A673 (cell line): ENCODE measurements at places on chromosomes 1 and 21.

DNA sequence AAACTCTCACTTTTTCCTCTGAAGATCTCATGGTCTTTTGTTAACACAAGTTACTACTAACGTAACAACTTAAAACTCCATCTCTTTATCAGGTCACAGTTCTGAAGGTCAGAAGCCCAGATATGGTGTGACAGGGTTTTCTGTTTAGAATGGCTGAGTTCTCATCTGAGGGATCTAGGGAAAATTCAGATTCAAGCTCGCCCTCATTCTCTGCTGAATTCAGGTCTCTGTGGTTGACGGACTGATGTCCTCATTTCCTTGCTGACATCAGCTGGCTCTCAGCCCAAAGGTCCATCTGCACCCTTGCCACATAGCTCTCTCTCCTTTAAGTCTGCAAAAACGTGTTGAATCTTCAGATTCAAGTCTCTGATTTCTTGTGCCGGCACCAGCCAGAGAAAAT, 6.1 kb upstream of the NTPCR start:
- DNase-seq: no peak

DNA sequence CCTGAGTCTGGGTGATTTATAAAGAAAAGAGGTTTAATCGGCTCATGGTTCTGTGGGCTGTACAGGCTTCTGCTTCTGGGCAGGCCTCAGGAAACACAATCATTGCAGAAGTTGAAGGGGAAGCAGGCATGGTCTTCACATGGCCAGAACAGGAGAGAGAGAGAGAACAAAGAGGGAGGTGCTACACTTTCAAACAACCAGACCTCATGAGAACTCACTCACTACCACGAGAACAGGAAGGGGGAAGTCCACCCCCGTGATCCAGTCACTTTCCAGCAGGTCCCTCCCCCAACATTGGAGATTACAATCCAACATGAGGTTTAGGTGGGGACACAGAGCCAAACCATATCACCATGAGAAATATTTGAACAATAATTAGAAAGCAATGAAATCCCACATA, 222.9 kb downstream of the FAM72C start:
- DNase-seq: no peak

DNA sequence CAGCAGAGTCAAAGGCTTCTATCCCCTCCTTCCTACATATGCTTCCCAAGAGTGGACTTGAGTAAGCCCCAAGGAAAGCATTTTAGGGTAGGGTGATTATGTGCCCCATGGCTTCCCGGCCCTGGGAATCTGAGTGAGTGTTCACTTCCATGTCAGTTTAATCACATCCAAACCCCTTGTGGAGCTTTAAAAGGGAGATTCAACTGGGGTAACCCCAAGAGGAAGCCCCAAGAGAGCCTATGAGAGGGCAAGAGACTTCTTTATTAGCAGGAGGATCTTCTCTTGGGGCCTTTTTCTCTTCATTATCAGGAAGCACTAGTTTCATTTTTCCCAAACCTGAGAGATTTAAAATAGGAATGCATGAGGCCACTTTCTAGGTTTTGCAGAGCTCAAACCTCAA, 97.0 kb upstream of the IRF2BP2 start:
- no peak for DNase-seq

GRCh38 chr1:28280977-28281381, 21.7 kb downstream of the SESN2 start:
- DNase-seq: no peak

DNA sequence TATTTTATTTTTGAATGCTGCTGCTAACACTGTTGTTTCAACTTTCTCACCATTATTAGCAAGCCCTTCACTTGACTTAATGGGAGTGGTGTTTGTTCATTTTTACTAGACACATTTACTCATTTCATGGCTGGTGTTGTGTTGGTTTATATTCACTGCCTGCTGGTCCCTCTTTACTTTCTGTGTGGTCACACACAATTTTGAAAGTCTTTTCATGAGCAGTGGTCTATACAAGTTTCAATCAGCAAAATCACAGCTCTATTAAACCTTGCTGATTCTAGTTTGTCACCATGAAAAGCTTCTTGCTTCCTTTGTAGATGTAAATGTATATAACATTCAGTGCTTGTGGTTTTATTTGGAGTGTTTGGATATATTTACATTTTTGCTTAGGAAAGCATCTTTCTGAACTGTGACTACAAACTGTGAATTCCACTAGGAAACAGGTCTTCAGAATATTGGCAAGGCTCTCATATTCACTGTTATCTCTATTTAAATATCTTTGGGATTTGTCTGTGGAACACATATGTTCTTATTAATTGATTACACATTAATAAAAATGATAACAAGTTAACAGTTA, 22.8 kb downstream of the ATP6V1G3 start:
- no peak for DNase-seq
